ENCODE measurements at places on chromosomes 5 and 9.

GRCh38 chr5:172670005-172670402 is 28.9 kb downstream of the NEURL1B start:
- no peak for DNase-seq

- no peak for DNase-seq
Observed at GRCh38 chr5:93721071-93721470, 20.3 kb downstream of the POU5F2 start.

DNA sequence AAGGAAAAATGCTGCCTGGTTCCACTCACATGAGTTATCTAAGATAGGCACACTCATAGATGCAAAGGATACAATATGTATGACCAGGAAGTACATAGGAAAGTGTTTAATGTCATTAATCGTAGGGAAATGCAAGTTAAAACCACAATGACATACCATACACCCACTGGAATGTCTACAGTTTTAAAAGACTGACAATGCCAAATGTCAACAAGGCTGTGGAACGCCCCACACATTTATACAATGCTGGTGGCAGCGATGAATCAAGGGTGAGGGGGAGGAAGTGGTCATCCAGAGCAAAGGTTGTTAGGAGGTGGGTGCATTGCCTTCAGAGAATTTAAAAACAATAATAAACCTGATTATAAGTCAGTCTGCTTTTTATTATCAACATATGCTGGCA is 437.8 kb downstream of the ARHGEF28 start:
- DNase-seq: peak; percentile 76

GRCh38 chr5:88094403-88094802 is 174.2 kb downstream of the TMEM161B start:
- no peak for DNase-seq
